Activated T-cell treated with anti-CD3 and anti-CD28 coated beads, Interleukin-2, amount 50 U/mL, for 72 hours (primary cell): ENCODE measurements at places on chromosomes 6 and 20.

- no peaks in the 10 kb centered on the region for H3K36me3 ChIP-seq
- H3K4me3 ChIP-seq: no peak overlapping the region
- no peak overlapping the region for H3K27ac ChIP-seq
- H3K27me3 ChIP-seq: no peaks in the 10 kb centered on the region
Measured at GRCh38 chr6:127457456-127458064, 1.6 kb downstream of the KIAA0408 start.

- no peaks in the 10 kb centered on the region for H3K36me3 ChIP-seq
- no peak for DNase-seq
- H3K27me3 ChIP-seq: peaks cover 61% of the 10 kb centered on the region
- H3K4me3 ChIP-seq: no peak overlapping the region
- peaks cover 10% of the 10 kb centered on the region for H3K4me1 ChIP-seq
Measured at GRCh38 chr6:133244519-133244918, 3.4 kb downstream of the EYA4 start.

- no peak overlapping the region for H3K27ac ChIP-seq
- H3K36me3 ChIP-seq: no peaks in the 10 kb centered on the region
- DNase-seq: no peak
- H3K4me1 ChIP-seq: no peaks in the 10 kb centered on the region
- H3K4me3 ChIP-seq: no peak overlapping the region
Measured at GRCh38 chr6:129475477-129476247, 234.3 kb downstream of the ARHGAP18 start.

DNA sequence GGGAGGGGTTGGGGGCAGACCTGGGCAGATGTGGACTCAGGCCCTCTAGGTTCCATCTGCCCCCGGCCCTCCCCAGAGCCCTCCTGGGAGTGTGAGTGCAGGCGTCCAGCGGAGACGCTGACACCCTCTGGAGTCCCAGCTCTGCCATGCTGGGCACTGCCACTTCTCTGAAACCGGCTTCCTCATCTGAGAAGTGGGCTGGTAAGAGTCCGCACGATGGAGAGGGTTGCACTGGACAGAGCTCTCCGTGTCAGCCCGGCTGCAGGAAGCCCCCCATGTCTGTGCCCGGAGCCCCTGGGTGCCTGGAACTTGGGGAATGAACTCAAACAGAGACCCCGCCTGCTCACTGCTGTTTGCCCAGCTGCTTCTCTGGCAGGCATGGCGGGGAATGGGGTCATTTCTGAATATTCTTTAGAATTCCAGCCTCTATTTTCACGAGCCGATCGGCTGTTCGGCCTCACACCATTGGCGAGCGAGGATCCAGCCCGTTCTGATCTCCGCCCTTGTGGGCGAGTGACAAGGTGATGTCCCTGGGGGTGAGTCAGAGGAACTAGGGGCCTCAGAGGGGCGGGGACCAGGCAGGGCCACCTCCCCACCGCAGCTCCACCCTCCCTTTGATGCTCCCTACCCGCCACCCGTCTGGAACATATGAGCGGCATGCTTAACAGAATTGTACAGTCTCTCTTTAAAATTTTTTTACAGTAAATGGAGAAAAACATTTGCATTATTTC is 47.8 kb upstream of the GATA5 start:
- H3K27ac ChIP-seq: peak overlapping the region; percentile 68
- peaks cover 21% of the 10 kb centered on the region for H3K4me1 ChIP-seq
- H3K4me3 ChIP-seq: peak overlapping the region; percentile 66
- H3K27me3 ChIP-seq: peaks cover 16% of the 10 kb centered on the region
